ENCODE measurements at places on chromosomes 5 and 9.

- no peak for DNase-seq
Measured at GRCh38 chr9:6562201-6562600, 83.3 kb downstream of the GLDC start.

GRCh38 chr5:125189531-125189941 lies 443.1 kb upstream of the ZNF608 start:
- DNase-seq: no peak

GRCh38 chr5:140312067-140312790 lies 9.3 kb upstream of the PFDN1 start:
- DNase-seq: peak; percentile 30

GRCh38 chr9:121699571-121700164 lies 48.2 kb downstream of the DAB2IP start:
- no peak for DNase-seq

DNA sequence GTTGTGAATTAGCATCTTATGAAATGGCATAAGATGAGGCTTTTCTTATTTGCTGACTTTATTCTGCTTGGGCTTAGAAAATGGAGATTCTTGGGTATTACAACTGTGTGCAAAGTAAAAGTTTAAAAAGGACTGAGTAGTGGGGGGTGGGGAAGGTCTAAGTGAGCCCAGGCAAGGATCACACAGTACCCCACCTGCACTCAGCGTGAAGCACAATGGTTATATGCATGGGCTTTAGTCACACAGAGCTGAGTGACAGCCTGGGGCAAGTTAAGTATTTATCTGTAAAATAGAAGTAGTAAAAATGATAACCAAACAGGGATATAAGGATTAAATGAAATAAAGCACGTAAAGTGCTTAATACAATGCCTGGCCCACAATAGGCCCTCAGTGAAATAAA lies 247.4 kb downstream of the FAM114A2 start:
- DNase-seq: no peak

- no peak for DNase-seq
Measured at GRCh38 chr9:99807956-99808355, 13.7 kb upstream of the NR4A3 start.

DNA sequence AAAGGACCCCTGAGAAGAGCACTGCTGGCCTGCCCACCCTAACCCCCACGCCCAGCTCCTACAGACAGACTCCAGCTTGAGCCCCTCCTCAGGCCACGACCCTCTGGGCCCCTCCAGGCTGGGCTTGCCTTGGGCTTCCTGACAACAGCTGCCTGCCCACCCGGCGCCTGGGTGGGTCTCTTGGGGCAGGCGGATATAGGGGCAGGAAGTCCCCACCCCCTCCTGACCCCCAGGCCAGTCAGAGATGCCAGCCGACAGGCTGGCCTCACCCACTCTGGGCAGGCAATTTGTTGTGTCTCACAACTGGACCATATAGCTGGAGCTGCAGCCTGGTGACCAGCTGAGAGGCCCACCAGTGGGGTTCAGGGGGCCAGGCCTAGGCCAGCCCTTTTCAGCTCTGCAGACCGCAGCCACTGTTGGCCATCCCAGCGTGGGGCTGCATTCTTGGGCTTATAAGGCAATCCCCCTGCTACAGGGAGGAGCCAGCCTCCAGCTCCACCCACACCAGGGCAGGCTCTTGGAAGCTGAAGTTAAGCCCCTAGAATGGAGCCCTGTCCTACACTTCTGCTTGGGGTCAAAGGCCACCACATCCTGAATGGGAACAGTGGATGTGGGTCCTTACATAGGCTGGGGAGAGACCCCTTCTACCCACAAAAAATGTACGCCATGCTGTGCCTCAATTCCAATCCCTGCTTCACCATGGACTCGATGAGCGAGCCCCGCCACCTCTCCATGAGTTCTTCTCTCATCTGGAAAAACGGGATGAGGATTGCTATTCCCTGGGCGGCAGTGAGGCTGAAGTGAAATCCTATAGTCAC lies 2.0 kb downstream of the PDLIM7 start:
- no peak for DNase-seq

- DNase-seq: no peak
Measured at GRCh38 chr5:176787676-176788075, 22.7 kb upstream of the UNC5A start.

GRCh38 chr5:21263361-21263760 lies 1275.4 kb upstream of the CDH18 start:
- DNase-seq: no peak

Measured in HL-60 (cell line).